ENCODE measurements at places on chromosomes 4 and X.

GRCh38 chrX:434946-435345, 48.2 kb upstream of the PPP2R3B start:
- no peak for DNase-seq

- no peak for DNase-seq
Measured at GRCh38 chr4:80307183-80307735, 28.3 kb upstream of the CFAP299 start.

GRCh38 chrX:40176351-40177116, 78.8 kb upstream of the BCOR start:
- no peak for DNase-seq

GRCh38 chrX:112571388-112571787, 108.3 kb downstream of the LHFPL1 start:
- no peak for DNase-seq

- DNase-seq = no peak
Measured at GRCh38 chrX:34659575-34659974, 2.5 kb upstream of the TMEM47 start.

DNA sequence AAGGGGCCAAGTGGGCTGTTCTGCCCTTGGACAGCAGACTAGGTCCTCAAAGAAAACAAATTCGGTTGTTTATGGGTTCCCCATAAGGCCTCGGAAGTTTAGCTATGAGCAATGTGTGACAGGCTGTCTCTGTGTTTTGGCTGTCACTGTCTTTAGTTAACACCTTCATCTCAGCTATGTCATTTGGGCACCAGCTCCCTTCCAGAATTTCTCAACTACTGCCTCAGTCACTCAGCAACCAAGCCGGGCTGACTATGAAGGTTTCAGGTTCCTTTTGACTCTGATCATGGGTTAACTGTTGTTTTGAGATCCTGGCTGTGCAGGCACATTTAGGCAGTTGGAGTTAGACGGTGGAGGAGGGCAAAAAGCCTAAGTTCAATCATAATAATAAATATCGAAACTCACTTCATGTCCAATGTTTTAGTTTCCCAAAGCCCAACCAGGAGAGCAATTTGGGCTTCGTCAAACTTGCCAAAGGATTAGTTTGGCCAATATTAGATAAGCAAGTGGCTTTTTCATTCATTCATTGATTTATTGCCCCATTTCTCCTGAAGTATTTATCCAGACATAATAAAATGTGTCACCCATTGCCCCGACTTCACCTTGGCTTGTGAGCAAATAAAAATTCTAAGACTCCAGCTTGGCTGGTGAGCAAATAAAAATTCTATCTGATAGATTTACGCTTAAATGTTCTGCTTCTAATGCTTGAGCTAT, 9.1 kb upstream of the PAGE1 start:
- no peak for DNase-seq

- no peak for DNase-seq
Measured at GRCh38 chrX:42385730-42386129, 392.2 kb downstream of the PPP1R2C start.

DNA sequence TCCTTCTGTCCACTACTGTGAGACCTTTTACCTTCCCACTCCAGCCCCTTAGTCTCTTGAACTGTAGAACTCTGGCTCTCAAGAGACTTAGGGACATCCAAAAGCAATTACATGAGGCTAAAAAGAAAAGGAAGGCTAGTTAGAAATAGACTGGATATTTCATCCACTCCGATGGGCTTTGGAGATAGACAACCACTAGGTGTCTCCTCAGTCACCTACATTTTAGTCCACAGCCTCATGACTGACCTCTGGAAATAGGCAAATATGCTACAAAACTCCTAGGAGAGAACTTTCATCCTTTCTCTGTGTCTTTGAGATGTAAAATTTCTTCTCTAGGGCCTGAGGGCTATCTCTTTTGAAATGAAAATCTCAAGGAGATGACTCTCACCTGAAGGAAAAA, 45.1 kb upstream of the LAMP2 start:
- DNase-seq = no peak

DNA sequence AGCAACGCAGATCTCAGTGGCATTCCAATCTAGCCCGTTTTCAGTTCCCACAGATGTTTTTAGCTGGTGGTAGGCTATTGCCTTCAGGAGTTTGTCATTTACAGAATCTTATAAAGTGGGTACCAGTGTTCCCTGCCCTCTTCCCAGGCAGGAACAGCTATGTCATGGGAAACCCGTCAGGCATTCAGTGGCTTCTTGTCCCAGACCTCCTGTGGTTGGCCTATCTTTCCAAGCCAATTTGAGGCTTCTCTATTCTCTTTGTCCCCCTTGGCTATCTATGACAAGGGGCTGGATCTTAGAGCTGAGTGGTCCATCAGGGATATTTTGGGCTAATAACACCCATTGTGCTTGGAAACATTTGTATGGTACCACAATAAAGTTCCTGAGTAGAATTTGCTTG, 33.6 kb upstream of the RPL34 start:
- DNase-seq = no peak

- no peak for DNase-seq
Measured at GRCh38 chr4:15776871-15777648, 1.1 kb upstream of the CD38 start.

- no peak for DNase-seq
Measured at GRCh38 chrX:129139837-129140598, 383.3 kb downstream of the SMARCA1 start.

DNA sequence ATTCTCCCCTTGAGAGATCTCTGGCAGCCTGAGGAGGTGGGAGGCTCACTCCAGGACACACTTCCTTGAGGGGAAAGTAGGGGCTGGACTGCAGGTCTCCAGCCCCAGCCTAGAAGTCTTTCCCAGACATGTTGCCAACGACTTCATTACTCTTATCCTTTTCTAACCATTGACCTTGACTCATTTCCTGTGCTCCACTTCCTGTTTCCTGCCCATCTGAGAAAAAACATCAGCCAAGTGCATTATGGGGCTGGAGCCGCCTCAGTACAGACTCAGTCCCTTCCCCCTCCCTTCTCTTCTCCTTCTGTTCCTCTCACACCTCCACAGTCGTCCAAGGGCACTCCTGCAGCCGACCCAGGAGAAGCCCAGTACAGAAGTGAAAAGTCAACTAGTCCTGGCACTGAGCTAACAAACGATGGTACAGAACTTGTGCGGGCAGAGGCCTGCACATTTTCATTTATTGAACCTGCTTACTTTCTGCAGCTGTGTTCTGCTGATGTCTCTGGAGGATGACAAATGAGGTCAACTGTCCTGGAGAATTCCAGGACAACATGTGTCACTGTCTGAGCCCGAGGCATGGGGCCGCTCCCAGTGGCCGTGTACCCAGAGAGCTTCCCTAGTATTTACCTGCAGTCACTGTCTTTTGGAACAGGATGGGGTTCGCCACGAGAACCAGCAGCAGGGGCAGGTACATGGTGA, 20.1 kb downstream of the GPR143 start:
- no peak for DNase-seq

DNA sequence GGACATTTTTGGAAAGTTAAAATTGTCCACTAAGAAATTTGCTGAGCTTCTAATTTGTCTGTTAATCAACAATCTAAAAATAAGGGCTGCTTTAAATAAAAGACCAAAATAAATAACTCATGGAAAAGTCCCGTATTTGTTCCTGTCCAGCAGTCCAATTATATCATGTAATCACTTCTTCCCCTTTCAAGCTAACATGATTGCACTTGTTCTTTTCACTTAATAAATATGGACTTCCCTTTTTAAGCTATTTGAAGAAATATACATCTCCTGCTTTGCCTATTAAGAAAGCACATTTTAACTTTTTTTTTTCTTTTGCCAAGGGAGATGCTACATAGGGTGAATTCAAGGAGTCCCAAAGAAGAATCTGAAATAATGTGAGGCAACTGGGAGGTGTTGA, 55.6 kb upstream of the FRAS1 start:
- DNase-seq = no peak

GRCh38 chr4:104879367-104879766, 267.3 kb upstream of the TET2 start:
- no peak for DNase-seq

GRCh38 chr4:169583563-169583962, 28.8 kb downstream of the NEK1 start:
- no peak for DNase-seq

DNA sequence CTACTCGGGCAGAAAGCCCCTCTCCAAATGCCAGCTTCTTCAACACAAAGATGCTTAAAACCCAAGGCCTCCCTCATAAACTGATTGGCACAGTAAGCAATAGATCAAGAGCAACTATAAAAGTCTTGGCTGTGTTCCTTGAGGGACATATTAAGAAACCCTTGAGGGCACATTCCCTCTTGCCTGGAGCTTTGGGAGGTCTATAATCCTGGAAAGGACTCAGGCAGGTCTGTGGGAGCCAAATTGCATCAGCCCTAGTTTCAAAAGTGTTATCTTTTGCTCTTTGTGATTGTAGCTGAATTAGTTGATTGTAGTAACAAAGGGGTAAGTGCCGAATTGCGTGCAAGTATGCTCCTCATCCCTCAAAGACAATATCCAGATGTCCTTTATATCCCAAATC, 18.6 kb upstream of the SETD7 start:
- DNase-seq = no peak

- no peak for DNase-seq
Measured at GRCh38 chr4:147901388-147901787, 169.5 kb downstream of the ARHGAP10 start.

DNA sequence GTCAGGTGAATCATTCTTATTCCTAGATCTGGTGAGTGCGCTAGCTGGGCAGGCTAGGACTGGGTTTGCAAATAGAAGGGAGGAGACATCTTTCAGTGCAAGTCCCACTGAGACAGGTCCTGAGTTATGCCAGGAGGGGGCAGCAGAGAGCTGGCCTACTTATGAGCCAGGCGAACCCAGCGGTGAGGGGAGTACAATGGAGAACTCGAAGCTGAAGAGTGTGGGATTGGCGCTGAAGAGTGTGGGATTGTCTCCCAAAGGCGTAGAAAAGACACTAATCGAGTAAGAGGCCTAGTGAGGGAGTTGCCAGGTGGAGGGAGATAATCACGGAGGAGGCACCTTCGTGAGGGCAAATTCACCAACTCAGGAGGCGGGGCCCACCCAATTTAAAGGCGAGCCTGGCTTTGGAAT, 91.7 kb upstream of the CXorf66 start:
- DNase-seq = no peak

GRCh38 chr4:100898844-100899243, 381.0 kb upstream of the EMCN start:
- DNase-seq = no peak

GRCh38 chrX:13550346-13550745, 19.1 kb upstream of the EGFL6 start:
- DNase-seq = no peak

- no peak for DNase-seq
Measured at GRCh38 chrX:53440621-53441517, 6.7 kb upstream of the HSD17B10 start.

DNA sequence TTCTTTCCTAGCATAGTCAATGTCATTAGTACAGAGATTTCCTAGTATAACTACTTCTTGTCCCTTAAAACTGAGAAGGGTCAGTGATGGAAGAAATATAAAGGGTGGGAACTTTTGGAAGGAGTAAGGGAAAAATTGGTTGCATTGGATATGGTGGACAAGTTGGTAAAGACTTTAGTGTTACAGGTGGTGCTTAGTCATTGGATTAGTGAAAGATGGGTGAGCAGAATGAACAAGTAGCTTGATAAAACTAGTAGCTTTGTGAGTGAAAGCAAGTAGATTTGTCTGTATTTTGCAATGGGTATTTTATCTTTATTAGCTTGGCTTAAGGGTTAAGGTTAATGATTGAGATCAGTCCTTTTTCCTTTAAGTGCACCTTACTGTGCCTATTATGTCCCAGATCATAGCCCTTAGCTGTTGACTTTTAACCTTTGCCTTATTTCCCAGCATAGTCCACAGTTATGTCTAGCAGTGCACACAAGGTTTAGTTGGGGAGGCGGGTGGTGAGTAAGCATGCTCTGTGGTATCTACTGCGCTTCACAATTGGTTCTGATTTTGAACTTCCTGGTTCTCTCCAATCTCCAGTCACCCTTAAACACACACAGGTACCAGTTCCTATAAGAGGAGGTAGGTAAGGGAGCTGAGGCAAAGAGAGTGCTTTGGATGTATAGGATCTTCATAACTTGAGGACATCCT, 9.5 kb downstream of the WDR44 start:
- no peak for DNase-seq

Data from cortex of kidney (tissue), 1 donor.